ENCODE measurements at places on chromosomes 13 and 19. TPM values are rescaled to one million over a fixed set of nuclear protein-coding genes. Genes with fewer than 3 reads are reported as not detected.
A peak's percentile ranks its signal among the peaks of the same experiment; 100 is the strongest.

GRCh38 chr19:52778811-52779210 is 7.8 kb downstream of the ZNF600 start:
- no peak for ATAC-seq

GRCh38 chr13:110272227-110272626 is 34.7 kb downstream of the COL4A1 start:
- ATAC-seq, result no peak

DNA sequence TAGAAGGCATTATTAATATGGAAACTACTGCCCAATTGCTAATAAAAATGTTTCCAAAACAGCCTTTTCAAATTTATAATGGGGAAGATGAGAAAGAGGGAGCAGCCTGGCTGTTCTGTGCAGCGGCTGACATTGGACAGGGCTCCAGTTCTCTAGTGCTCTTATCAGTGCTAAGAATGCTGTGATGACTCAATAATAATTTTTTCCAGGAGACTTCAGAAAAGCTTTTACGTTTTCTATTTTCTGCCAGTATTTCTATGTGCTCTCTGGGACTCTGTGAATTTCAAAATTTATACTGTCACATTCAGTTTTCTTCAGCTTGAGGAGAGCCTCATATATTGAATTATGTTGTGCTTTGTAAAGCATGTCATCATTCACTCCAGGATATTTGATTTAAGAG is 209.6 kb downstream of the VWA8 start:
- ATAC-seq, result peak; percentile 51

DNA sequence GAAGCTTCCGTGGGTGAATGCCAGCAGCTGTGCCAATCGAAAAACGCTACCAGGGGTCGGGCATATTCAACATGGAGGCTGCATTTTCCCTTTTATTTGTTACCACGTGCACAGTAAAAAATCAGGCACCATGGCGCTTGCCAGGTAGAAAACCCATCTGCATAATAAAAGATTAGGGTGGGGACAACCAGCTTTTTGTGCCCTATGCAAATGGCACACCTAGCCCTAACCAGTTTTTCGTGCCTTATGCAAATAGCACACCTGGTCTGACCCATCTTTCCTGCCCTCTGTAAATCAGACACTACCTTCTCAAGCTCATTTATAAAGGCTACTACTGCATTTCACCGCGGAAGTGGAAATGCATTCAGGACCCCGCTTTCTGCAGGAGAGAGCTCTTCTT is 62.1 kb upstream of the FREM2 start:
- ATAC-seq, result no peak

DNA sequence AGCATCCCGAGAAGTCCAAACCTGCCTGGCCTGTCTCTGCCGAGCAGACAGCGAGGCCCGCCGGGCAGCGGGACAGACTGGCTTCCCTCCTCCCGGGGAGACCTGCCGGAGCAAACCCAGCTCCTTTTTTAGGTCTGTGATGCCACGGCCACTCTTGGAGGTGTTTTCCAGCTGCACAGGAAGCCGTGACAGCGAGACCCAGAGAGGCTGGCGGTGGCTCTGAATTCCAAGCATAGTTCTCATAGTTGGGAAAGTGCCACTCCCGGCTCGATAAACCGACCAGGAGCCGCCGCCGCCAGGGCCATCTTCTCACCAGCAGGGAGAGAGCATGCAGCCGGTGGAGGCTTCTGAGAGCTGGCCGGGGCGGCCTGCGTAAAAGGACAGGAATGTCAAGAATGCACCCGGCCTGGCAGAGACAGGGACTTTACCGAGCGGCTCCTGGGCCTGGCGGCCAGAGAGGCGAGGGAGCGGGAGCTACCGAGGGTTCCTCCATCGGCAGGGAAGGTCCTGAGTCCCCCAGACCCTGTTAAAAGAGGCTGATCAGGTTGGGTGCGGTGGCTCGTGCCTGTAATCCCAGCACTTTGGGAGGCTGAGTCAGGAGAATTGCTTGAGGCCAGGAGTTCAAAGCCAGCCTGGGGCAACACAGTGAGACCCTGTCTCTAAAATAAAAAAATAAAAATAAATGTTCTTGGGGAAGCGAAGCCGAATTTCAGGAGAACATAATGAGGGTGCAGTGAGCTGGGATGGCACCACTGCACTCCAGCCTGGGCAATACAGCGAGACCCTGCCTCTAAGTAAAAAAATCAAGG is 64.9 kb downstream of the GADD45B start:
- ATAC-seq, result peak; percentile 84

The NCAN gene
- total RNA-seq, result 0.19 TPM

GRCh38 chr13:21225082-21225481 is 48.6 kb downstream of the MRPL57 start:
- no peak for ATAC-seq

The CACNA1A gene
- total RNA-seq, result 1.3 TPM

The CYP2A13 gene
- total RNA-seq, result not detected

GRCh38 chr19:35903550-35904179 is 1.3 kb downstream of the HCST start:
- ATAC-seq, result peak; percentile 26

The CEACAM8 gene
- not detected for total RNA-seq

- ATAC-seq, result no peak
Measured at GRCh38 chr19:42150911-42151361, 18.7 kb upstream of the POU2F2 start.

- ATAC-seq, result no peak
Measured at GRCh38 chr19:10724573-10725071, 6.7 kb downstream of the DNM2 start.

The SLC7A10 gene
- total RNA-seq, result not detected

The KIR2DL1 gene
- not detected for total RNA-seq

- no peak for ATAC-seq
Measured at GRCh38 chr19:11769995-11770394, 3.2 kb downstream of the ZNF441 start.

- ATAC-seq, result no peak
Measured at GRCh38 chr13:38784036-38784880, 97.4 kb downstream of the FREM2 start.

DNA sequence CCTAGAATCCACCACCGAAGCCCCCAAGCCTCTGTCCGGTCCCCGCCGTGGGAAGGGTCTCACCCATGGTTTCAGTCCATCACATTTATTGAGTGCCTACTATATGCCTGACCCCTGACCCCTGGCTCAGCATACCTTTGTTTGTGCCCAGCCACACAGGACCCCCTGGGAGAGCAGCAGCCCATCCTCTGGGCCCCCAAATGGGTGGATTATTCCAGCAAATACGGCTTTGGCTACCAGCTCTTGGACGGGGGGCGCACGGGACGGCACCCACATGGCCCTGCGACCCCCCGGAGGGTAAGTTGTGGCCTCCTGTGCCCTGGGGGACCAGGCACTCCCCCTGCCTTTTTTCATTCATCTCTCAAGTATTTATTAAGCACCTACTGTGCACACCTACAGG is 7.7 kb downstream of the PLK5 start:
- no peak for ATAC-seq

The SHD gene
- total RNA-seq, result not detected

DNA sequence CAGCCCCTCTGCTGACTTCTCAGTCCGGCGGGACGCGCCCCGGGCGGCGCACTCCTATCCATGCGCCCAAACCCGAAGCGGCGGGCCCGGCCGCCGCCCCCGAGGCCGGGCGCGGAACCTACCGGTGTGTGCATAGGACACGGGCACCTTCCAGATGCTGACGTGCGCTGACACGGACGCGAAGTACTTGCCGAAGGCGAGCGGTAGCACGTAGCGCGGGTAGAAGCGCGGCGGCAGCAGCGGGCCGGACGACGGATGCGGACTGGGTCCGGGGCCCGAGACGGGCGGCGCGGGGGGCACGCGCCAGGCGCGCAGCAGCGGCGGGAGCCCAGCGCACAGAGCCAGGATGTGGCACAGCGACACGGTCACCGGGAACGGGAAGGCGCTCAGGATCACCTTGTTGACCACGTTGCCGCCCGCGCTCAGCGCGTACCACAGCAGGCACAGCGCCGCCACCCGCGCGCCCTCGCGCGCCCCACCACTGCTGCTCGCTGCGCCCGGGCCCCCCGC is 338 bp downstream of the SLC35E1 start:
- peak; percentile 44 for ATAC-seq

The ZNF418 gene
- total RNA-seq, result 10.4 TPM

DNA sequence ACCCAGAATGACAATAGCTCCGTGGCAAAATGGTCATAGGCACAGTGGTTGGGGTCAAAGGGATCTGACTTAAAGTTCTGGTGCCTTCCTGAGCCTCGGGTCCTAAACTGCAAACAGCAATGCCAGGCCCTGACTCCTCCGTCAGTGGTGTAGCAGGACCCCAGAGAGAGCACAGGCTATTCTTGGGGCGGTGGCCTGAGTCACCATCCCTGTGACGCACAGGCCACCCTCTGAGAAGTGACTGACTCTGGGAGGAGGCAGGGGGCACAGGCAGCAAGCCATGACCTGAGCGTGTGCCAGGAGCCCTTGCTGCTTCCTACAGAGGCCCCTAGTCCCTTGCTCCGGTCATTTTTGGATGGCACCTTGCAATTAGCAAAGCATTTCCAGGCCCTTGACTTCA is 18.7 kb downstream of the PLVAP start:
- ATAC-seq, result peak; percentile 55

DNA sequence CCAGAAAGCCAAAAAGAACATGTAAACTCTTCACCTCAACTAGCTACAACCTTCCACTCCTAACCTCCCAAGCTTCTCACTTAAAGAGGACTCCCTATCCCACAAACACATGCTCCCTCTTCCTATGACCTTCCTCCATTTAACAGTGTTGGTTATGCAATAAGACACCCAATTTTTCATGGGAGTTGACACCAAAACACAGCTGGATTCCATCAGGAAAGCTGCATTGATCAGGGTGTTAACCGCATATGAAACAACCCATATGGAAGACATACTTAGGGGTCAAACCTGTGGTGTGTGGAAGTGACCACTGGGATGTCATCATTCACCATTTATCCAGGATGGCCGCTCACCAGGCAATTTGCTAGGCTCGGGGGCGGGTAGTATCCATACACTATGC is 21.9 kb downstream of the ZNF473 start:
- ATAC-seq, result no peak

DNA sequence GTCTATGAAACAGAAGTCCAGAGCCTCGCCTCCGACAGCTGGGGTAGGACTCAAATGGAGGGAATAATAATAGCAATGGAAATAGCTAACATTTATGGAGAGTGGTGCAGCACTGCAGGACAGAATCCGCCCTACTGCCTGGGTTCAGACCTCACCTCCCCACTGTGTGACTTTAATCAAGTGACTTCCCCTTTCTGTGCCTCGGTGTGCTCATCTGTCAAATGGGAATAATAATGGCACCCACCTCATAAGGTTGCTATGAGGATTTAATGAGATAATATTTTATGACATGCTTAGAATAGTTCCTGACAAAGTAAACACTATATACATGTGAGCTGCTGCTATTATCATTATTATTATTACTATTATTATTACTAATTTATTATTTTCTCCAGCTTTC is 3.2 kb downstream of the LRFN1 start:
- no peak for ATAC-seq

DNA sequence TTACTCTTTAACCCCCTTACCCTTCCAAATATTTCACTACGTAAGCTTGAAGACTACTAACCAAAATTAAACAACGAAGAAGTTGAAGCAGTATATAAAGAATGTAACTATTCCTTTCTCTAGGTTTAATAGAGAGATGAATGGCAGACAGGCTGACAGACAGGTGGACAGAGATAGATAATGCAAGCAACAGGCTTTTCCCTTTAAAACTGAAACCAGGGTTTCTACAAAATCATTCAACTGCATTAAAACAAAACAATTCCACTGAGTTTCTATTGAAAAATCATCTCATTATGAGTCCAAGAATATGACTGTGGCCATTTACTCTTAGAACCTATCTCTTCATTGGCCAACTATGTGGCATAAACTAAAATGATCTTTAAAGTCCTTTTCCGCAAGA is 15.2 kb downstream of the LNX2 start:
- no peak for ATAC-seq
